Activated T-helper 17 cell treated with anti-CD3 and anti-CD28 coated beads, Interleukin-2, amount 50 U/mL, for 72 hours (primary cell): ENCODE measurements at places on chromosomes 3 and 15. TPM values are rescaled to one million over a fixed set of nuclear protein-coding genes. Genes with fewer than 3 reads are reported as not detected.

Gene HDC
- 1.2 TPM for total RNA-seq

DNA sequence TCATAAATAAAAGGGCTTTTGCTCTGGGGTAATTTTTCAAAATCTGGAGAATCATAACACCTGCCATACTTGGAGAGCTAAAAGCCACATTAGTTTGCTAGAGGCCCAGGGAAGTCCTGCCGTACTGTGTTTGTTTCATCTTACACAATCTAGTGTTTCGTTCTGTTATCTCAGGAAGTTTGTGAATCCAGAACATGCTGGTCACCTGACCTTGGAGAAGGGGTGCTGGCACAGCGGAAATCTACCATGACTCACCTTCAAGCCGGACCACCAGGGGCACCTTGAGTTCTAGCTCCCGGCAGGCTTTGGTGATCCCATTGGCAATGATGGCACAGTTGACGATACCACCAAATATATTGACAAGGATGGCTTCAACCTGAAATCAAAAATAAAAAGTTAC lies 253.9 kb downstream of the SUCLG2 start:
- H3K4me1 ChIP-seq: no peaks in the 10 kb centered on the region
- no peak overlapping the region for H3K27ac ChIP-seq
- no peaks in the 10 kb centered on the region for H3K27me3 ChIP-seq
- ATAC-seq: no peak
- H3K4me3 ChIP-seq: no peak overlapping the region

- no peak overlapping the region for H3K27ac ChIP-seq
- ATAC-seq: no peak
- peaks cover 5% of the 10 kb centered on the region for H3K27me3 ChIP-seq
- H3K4me3 ChIP-seq: no peak overlapping the region
- no peaks in the 10 kb centered on the region for H3K36me3 ChIP-seq
- H3K4me1 ChIP-seq: no peaks in the 10 kb centered on the region
These were observed 445.5 kb downstream of the CNTN4 start for GRCh38 chr3:2544212-2544611.

DNA sequence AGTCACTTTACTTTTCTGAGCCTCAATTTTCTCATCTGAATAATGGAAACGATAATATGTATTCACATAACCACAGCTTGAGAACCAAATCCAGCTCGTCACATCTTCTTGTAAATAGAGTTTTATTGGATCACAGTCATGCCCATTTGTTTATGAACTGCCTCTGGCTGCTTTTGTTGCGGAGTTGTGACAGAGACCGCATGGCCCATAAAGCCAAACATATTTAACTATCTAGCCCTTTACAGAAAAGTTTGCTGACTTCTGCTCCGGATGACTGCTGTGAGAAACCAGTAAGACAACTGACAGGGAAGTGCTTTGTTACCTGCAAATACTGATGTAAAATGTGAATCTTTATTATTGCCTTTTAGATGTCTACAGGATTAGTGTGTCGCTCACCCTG lies 216.0 kb downstream of the RORA start:
- ATAC-seq: no peak
- H3K27ac ChIP-seq: no peak overlapping the region
- H3K36me3 ChIP-seq: no peaks in the 10 kb centered on the region
- no peak overlapping the region for H3K4me3 ChIP-seq

Gene SEMA6D
- not detected for total RNA-seq

Gene CIDEC
- total RNA-seq: 0.42 TPM

DNA sequence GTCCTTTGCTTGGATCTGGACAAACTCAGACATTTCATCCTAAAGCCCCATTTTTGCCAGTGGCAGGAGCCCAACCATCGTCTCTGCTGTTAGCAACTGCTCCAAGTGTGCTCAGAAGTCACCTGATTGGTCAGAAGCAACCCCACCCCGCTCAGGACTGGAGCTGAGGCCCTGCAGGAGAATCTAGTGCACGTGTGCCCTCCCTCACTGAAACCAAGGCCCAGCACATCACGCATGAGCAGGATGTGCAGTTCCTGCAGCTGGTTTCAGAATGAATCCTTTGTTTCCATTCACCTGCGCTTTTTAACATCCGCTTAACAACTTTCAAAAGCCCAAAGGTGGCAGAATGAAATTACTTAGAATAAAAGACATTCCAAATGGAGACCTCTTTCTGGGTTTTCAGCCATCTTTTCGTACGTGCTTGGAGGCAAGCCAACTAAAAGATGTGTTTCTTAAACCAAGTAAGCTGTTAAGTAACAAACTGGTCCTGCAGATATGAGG lies 81.2 kb downstream of the SRGAP3 start:
- no peak overlapping the region for H3K27ac ChIP-seq
- no peaks in the 10 kb centered on the region for H3K27me3 ChIP-seq
- H3K36me3 ChIP-seq: no peaks in the 10 kb centered on the region
- peaks cover 23% of the 10 kb centered on the region for H3K4me1 ChIP-seq
- H3K4me3 ChIP-seq: peak overlapping the region; percentile 50
- peak; percentile 88 for ATAC-seq

Gene TRH
- not detected for total RNA-seq

- peaks cover 70% of the 10 kb centered on the region for H3K36me3 ChIP-seq
- peaks cover 10% of the 10 kb centered on the region for H3K4me1 ChIP-seq
- no peak overlapping the region for H3K27ac ChIP-seq
- ATAC-seq: no peak
- H3K4me3 ChIP-seq: no peak overlapping the region
These were observed 12.7 kb downstream of the TKT start for GRCh38 chr3:53243165-53243564.

Gene BOC
- not detected for total RNA-seq

DNA sequence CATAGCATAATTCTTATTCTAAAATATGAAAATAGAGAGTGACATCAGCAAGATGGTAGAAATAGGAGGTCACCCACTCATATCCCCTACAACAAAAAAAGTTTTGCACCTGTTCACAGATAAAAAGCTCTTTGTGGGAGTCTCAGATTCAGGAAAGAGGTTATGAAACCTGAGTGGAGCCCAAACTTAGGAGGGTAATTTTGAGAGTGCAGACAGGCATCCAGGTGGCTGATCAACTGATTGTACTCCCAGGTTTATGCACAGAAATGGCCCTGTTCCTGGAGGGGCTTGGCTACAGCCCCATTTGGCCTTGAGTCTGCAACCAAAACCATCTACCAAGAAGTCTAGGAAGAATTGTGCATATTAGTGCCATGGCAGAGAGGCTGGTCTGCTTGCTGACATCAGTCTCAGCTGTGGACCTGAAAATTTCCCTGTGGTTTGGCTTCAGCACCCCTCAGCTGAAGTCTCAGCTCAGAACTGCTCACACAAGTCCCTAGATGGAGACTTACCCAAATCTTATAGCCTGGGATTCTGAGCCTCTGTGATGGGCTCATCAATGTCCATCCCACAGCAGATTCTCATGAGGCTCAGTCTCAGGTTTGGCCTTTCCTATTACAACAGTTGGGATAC lies 291.6 kb downstream of the IL20RB start:
- H3K4me3 ChIP-seq: no peak overlapping the region
- H3K27me3 ChIP-seq: no peaks in the 10 kb centered on the region
- no peaks in the 10 kb centered on the region for H3K4me1 ChIP-seq
- no peak for ATAC-seq
- H3K27ac ChIP-seq: no peak overlapping the region

- H3K4me1 ChIP-seq: peaks cover 4% of the 10 kb centered on the region
- no peak overlapping the region for H3K4me3 ChIP-seq
- no peak for ATAC-seq
- H3K27me3 ChIP-seq: no peaks in the 10 kb centered on the region
These were observed 36.5 kb downstream of the PPM1L start for GRCh38 chr3:160792540-160792939.

Gene NR2E3
- total RNA-seq: not detected

DNA sequence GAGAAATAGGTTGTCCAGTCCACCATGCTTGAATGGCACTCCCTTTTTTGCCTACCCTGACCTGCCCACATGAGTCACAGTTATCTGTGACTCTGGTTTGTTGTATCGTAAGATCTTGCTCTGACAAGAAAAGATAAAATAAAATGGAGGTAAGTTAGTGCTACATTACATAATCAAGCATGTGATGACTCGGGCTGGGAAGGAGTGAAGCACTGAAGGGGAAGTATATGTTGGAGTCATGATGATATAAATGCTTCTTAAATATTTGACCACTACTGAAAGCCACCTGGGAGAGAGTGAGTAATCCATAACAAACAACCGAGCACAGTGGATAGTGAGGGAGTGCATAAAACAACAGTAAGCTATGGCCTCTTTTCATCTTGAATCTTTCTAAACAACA lies 124.4 kb downstream of the SHOX2 start:
- ATAC-seq: no peak
- H3K27me3 ChIP-seq: peaks cover 7% of the 10 kb centered on the region
- no peak overlapping the region for H3K4me3 ChIP-seq
- H3K4me1 ChIP-seq: no peaks in the 10 kb centered on the region
- no peaks in the 10 kb centered on the region for H3K36me3 ChIP-seq

DNA sequence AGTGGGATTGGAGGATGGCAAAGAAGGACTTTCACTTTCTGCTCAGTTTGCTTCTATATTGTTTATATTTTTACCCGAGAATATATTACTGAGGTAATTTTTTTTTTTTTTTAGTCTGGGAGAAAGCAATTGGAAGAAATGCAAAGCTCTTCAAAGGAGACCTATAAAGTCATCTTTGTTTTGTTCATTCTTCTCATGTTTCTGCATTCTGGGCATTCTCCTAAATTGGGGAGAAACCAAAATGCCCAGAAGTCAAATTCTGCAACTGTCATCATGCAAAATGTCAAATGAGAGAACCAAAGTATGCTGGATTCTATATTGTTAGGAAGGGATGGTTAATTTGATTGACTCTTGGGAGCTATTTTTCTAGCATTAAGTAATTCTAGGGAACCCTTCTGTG lies 168.3 kb upstream of the TSC22D2 start:
- no peaks in the 10 kb centered on the region for H3K36me3 ChIP-seq
- H3K27ac ChIP-seq: no peak overlapping the region
- no peak for ATAC-seq
- peaks cover 14% of the 10 kb centered on the region for H3K27me3 ChIP-seq
- no peak overlapping the region for H3K4me3 ChIP-seq

DNA sequence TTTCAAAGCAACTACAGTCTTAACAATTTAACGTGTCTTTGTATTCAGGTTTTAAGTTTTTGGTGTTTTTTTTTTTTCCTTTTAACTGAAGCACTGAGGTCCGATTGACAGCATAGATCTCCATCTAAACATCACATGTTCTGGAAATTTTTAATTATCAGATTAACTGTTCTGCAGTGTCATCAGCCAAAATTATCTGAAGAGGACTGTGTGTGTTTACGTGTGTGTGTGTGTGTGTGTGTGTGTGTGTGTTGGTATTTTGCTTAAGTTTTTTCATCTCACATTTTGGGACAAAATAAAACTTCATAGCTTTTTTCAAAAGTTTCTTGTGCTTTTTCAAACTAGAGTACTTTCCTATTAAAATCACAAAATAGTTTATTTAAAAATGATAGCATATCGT lies 1.8 kb downstream of the PIK3CA start:
- H3K4me3 ChIP-seq: no peak overlapping the region
- ATAC-seq: no peak
- peaks cover 16% of the 10 kb centered on the region for H3K4me1 ChIP-seq
- no peaks in the 10 kb centered on the region for H3K27me3 ChIP-seq
- peaks cover 10% of the 10 kb centered on the region for H3K36me3 ChIP-seq

DNA sequence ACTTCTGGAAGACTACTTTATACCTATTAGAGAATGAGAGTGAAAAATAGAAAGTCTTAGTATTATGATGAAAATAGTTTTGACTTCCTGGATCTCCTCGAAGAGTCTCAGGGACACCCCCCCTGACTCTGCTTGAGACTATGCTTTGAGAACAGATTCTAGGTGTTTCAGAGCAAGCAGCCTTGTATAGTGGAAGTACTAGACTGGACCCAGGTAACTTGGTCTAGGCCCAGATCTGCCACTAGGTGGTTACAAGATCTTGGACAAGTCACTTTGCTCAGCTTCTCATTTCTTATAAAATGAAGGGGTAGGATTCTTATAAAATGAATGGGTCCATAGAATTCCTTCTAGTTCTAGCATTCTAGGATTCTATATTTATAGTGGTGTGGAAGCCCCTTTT lies 9.1 kb downstream of the ABHD5 start:
- no peak overlapping the region for H3K27ac ChIP-seq
- peaks cover 37% of the 10 kb centered on the region for H3K36me3 ChIP-seq
- peak; percentile 63 for ATAC-seq
- peaks cover 6% of the 10 kb centered on the region for H3K4me1 ChIP-seq
- no peak overlapping the region for H3K4me3 ChIP-seq

DNA sequence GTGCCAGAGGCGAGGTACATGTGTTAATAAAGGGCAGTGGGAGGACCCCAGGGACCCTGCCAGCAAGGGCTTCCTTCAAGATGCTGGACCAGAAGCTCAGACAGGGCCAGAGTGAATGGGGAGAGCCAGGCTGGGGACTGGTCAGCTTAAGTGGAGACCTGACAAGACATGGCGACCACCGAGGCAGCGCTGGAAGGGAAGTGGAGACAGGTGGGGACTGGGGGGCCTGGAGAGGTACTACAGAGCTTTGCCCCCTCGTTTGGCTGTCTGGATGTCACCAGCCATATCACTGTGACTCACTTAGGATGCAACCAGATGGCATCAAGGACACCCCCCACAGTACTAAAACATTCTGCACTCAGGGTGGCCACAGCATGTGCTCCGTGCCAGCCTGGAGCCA lies 97.9 kb downstream of the ADCY5 start:
- H3K27ac ChIP-seq: no peak overlapping the region
- H3K36me3 ChIP-seq: no peaks in the 10 kb centered on the region
- no peak for ATAC-seq
- H3K4me1 ChIP-seq: peaks cover 8% of the 10 kb centered on the region

Gene P2RY12
- total RNA-seq: not detected

- ATAC-seq: no peak
- H3K36me3 ChIP-seq: no peaks in the 10 kb centered on the region
These were observed 165.1 kb upstream of the UBE2E1 start for GRCh38 chr3:23640471-23641146.

DNA sequence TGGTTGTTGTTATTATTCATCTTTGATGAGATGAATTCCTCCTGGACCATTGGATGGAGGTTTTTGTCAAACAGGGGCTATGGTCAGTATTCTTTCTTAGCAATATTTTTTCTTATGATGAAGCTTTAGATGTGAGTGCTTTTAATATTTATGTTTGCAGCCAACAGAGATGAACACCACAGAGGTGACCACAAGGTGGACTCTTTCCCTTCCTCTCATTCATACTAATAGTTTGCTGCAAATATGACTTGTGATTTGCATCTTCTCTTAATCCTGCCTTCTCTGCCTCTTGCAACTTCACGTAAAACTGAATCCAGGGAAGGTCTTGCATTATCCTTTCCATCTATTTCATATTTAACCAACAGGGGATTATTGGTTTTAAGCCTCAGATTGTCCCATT lies 473.1 kb upstream of the UBE2E2 start:
- ATAC-seq: no peak
- H3K36me3 ChIP-seq: no peaks in the 10 kb centered on the region
- H3K27ac ChIP-seq: no peak overlapping the region
- H3K4me1 ChIP-seq: no peaks in the 10 kb centered on the region
- no peak overlapping the region for H3K4me3 ChIP-seq
- no peaks in the 10 kb centered on the region for H3K27me3 ChIP-seq

- H3K4me3 ChIP-seq: no peak overlapping the region
- no peak overlapping the region for H3K27ac ChIP-seq
- no peaks in the 10 kb centered on the region for H3K4me1 ChIP-seq
- no peaks in the 10 kb centered on the region for H3K36me3 ChIP-seq
- ATAC-seq: no peak
These were observed 583.8 kb upstream of the ZNF717 start for GRCh38 chr3:76369170-76369569.

GRCh38 chr3:51102396-51102795 lies 282.7 kb upstream of the MANF start:
- H3K27me3 ChIP-seq: no peaks in the 10 kb centered on the region
- peaks cover 4% of the 10 kb centered on the region for H3K36me3 ChIP-seq
- ATAC-seq: no peak
- no peak overlapping the region for H3K27ac ChIP-seq
- no peak overlapping the region for H3K4me3 ChIP-seq
